ENCODE measurements at places on chromosomes 11 and 22.
A peak's percentile ranks its signal among the peaks of the same experiment; 100 is the strongest.

GRCh38 chr11:15843309-15843872 lies 513.0 kb downstream of the SOX6 start:
- no peak for DNase-seq

DNA sequence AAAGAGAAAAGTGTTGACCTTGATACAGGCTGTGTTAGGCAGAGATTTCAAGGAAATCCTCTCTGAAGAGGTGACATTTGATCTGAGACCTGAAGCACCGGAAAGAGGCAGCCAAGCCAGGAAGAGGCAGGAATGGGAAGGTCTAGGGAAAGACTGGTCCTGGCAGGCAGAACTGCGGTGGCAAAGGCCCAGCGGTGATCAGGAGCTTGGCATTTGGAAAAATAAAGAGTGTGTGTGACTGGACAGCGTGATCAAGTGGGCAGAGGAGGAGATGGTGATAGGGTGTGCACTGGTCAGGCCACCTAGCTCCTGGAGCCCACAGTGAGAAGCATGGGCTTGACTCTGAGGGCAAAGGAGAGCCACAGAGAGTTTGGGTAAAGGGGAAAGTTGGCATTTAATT lies 27.2 kb upstream of the GAB4 start:
- no peak for DNase-seq

DNA sequence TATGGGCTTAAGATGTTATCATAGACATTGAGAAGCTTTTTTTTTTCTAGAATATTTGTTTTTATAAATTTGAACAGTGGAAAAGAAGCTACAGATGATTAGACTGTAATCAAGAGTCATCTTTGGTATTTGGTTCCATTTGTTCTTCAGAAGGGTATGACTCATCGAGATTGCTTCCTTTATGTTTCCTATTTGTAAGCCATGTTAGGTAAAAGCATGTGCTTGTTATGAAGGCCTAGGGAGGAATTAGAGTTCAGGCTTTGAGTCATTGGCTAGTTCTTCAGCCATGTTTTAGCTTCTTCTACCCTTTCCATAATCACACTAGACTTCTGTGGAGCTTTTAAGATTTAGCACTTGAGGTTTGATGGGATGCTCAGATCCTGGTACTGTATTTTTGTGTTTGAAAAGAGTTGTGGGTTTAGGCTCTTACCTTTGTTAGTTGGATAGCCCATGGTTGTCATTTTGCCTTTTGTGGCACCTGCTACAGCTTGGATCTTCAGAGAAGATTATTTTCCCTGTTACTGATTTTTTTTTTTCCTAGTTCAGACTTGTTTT lies 44.3 kb downstream of the POLD3 start:
- DNase-seq = no peak

GRCh38 chr11:34773211-34773610 lies 143.0 kb downstream of the APIP start:
- DNase-seq = no peak

GRCh38 chr22:48589901-48590300 lies 1237.8 kb downstream of the BRD1 start:
- no peak for DNase-seq

DNA sequence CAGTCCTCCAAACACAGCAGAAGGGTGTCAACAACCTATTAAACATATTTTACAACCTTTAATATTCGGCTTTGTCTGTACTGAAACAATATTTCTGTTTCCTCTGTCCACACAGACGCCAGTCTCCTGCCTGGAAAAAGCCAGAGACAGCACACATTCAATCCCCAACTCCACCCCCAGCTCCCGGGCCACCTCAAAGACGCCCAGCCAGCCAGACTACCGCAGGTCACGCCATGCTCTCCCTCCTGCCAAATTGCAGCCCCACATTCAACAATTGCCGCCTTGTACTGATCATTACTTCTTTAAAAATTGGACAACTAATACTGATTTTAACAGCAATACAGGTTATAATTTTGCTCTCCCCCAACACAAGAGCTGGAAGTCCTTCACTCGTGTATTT lies 1.2 kb downstream of the SERGEF start:
- no peak for DNase-seq

DNA sequence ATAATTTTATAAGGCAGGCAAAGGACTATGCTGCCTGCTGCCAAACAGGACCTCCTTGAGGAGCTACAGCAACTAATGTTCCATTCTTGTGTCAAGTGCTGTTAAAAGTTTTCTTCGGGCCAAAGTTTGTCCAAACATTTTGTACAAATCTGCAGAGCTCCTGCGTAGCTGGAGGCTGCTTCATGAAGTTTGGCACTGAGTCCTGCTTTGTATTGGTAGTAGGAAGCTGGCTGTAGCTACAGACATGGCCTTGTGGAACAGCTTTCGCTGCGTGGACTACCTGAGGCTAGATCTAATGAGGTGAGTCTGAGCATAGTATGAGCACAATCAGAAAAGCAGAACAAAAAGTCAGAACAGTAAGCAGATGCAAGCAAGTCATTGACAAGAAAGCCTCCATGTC lies 528.1 kb downstream of the DLG2 start:
- DNase-seq = no peak

GRCh38 chr11:36441610-36442208 lies 68.4 kb downstream of the TRAF6 start:
- no peak for DNase-seq

- peak; percentile 77 for DNase-seq
These were observed 716 bp upstream of the DDB2 start for GRCh38 chr11:47213950-47214565.

GRCh38 chr11:59724066-59724465 lies 10.4 kb upstream of the OR10V1 start:
- no peak for DNase-seq

DNA sequence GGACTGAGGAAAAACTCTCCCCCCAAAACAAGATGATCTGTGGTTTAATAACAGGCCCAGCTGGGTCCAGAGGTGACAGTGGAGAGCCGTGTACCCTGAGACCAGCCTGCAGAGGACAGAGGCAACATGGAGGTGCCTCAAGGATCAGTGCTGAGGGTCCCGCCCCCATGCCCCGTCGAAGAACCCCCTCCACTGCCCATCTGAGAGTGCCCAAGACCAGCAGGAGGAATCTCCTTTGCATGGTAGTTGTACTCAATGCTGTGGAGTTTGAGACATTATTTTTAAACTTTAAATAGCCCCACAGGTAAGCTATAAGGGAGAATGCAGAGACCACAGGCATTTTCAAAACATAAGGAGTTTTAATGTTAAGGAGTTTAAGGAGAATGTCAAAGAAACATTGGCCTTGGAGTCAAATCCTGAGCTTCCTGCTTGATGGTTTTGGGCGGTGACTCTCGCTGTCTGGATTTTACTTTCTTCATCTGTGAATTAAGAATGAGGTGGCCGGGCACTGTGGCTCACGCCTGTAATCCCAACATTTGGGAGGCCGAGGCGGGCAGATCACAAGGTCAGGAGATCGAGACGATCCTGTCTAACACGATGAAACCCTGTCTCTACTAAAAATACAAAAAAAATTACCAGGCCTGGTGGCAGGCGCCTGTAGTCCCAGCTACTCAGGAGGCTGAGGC lies 6.8 kb downstream of the APOL1 start:
- no peak for DNase-seq

- peak; percentile 34 for DNase-seq
These were observed 1.5 kb downstream of the TCIRG1 start for GRCh38 chr11:68040101-68040956.

GRCh38 chr11:115623021-115623451 lies 118.8 kb upstream of the CADM1 start:
- no peak for DNase-seq

- no peak for DNase-seq
These were observed 413.4 kb upstream of the LRRC4C start for GRCh38 chr11:41872870-41873269.

DNA sequence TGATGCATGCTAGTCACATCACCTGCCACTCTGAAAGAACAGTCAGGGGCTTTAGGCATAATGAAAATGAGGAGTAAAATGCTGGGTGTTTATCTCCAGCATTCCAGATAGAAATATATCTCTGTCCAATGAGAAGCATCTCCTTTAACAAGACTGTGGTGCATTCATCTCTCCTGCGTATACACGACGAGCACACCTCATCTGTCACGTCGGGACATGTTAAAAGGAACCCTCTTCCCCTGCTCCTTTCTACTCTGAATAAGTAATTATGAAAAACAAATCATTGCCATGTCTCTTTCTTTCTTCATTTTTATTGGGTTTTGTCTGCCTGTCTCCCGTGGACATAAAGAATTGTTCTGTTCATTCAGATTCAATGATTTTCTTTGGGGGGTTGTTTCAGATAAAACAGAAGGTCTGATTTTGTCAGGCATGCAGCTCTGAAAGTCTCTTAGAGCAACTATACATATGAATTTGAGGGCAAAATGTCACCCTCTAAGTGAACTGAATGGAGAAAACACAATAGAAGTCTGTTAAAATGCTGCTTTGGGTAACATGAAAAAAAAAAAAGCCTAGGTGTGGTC lies 195.0 kb downstream of the MAML2 start:
- DNase-seq = no peak

DNA sequence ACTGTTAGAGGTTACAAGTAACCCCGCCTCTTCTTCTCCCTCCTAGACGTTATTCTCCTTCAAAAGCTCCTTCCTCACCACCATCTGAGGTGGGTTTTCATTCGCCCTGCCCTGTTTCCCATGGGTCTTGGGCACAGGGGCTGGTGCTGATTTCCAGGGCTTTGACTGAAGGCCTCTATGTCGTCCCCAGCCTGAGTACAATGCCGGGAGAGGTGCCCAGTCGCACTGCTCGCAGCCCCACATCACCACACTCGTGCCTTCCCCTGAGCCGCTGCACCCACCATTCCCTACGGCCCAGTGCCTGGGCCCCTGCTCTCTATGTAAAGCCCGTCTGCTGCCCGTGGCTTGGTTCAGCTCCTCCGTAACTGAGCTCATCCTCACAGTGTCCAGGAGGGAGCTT lies 169.8 kb downstream of the DSCAML1 start:
- DNase-seq = no peak

DNA sequence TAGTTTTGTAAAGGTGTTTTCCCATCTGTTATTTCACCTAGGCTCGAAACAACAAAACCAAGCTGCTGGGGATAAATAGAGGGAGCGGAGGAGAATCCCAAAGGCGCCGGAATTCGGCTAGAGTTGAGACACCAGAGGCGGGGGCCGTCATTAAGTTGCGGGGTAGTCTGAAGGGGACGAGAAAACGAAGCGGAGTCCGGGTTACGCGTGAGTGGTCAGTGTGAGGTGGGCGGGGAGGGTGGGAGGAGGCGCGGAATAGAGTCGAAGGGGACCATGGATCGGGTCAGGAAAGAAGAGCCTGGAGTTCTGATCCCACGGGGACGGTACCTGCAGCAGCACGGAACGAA lies 361 bp downstream of the SRPRA start:
- no peak for DNase-seq

DNA sequence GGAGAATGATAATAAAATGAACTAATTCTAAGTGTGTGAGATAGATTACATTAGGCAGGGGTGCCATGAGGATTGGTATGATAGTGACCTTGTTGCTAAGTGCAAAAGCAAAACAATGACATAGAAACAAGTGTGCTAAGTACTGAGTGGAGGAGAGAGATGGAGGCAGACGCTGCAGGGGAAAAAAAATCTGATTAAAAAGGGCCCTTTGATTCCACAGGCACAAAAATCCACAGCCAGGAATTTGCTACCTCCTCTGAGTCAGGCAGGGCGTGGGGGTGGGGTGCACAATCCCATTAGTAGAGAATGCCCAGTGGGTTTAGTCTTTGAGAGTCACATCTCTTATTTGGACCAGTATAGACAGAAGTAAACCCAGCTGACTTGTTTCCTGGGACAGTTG lies at the start of gene CNTF:
Gene CNTF, plus strand, starts transcription at position 322 of the 400 bp plus-strand sequence. CDS start 88 bp downstream, outside the sequence.
- DNase-seq = no peak

DNA sequence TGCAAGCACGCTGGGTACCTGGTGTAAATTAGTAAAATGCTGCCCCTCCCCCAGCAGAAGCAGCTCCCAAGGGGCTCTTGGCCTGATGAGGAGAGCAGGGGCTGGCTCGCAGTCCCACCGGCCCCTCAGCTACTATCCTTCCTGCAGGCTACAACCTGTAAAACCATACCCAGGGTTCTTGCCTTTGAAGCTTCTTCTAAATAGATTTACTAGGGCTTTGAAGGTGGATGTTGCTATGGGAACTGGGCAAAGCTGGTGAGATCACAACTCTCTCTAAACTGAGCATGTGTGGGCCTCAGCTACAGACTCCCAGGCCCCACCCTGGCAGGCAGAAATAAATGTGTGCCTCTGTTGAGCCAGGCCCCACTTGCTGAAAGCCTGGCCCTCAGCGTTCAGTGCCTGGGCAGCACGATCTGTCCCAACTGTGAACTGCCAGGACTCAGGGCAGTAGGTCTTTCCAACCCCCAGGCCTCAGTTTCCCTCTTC lies 18.5 kb downstream of the CD5 start:
- no peak for DNase-seq

GRCh38 chr11:112941104-112941503 lies 20.1 kb upstream of the NCAM1 start:
- DNase-seq = no peak

DNA sequence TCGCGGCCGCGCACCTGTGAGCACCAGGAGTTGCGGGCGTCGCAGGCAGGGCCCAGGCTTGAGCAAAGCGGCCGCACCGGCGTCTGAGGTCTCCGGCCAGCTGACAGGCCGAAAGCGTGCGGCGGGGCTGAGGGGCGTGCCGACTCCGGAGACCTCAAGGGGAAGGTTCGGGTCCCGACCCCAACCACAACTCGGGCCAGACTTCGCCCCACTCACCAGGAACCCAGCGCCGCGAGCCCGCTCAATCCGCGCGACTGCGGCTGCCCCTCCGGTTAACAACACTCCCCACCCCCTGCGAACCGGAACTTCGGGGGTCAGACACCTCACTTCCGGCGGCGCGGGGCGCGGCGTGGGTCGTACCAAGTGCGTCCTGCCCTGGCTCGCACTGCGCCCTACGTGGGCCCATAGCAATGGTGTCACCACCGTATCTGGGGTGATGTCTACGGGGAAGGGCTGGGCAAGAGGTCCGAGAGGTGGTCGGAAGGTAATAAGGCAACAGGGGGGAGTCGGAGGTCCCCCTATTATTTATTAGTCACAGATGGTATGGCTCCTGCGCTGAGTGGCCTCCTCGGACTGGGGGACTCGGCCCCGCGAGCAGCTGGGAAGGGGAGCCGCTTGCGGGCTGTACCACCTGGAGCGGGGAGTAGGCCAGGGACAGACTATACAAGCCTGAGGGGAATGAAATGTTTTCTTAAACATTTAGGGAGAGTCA lies at the start of gene SYVN1:
Gene SYVN1, minus strand, starts transcription at position 280 of the 712 bp plus-strand sequence. CDS start 918 bp downstream, outside the sequence.
- DNase-seq = peak; percentile 90

- DNase-seq = no peak
These were observed 81.7 kb upstream of the NECTIN1 start for GRCh38 chr11:119810478-119811232.

GRCh38 chr11:12212174-12212820 lies 101.9 kb downstream of the MICAL2 start:
- DNase-seq = no peak

DNA sequence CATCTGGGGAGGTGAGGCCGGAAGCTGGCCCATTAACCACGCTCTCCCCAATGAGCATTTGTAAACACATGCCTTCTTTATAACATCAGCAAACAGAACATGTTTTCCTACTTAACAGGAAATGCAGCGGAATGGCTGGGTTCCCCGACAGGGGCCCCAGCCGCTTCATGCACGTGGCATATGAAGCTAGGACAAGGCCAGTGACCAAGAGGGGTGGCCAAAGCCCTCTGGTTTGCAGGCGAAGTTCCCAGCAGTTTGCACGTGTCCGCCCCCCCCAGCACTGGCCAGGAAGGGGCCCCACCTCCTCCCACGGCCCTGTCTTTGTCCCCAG lies 38.7 kb upstream of the LINC01488 start:
- DNase-seq = no peak

GRCh38 chr11:111045407-111045803 lies 200.1 kb upstream of the POU2AF2 start:
- DNase-seq = no peak

- no peak for DNase-seq
These were observed 9.6 kb downstream of the ACO2 start for GRCh38 chr22:41478473-41478872.

Data from activated effector memory CD4-positive, alpha-beta T cell treated with Interleukin-2 at 50 U/mL for 16 hours (primary cell).